Muscle of leg (tissue), 16 donors: ENCODE measurements at places on chromosomes 6 and 20.
A peak's percentile ranks its signal among the peaks of the same experiment; 100 is the strongest.

DNA sequence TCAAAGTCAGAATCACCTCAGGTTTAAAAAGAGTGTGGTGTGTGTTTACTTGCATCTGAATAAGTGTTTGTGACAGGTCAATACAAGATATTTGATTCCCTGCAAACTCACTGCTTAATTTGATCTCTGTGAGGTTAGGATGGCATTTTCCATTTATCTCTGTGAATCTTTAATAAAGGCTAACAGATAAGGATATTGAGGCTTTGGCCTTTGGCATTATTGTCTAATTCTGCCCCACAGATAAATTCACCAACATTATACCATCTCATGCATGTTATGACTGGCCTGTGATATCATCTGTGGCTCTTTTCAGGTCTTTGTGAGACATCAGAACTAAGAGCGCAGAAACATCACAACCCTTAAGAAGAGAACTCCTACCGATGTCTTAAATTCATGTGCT lies 84.7 kb downstream of the TRMT6 start:
- no peak for DNase-seq

DNA sequence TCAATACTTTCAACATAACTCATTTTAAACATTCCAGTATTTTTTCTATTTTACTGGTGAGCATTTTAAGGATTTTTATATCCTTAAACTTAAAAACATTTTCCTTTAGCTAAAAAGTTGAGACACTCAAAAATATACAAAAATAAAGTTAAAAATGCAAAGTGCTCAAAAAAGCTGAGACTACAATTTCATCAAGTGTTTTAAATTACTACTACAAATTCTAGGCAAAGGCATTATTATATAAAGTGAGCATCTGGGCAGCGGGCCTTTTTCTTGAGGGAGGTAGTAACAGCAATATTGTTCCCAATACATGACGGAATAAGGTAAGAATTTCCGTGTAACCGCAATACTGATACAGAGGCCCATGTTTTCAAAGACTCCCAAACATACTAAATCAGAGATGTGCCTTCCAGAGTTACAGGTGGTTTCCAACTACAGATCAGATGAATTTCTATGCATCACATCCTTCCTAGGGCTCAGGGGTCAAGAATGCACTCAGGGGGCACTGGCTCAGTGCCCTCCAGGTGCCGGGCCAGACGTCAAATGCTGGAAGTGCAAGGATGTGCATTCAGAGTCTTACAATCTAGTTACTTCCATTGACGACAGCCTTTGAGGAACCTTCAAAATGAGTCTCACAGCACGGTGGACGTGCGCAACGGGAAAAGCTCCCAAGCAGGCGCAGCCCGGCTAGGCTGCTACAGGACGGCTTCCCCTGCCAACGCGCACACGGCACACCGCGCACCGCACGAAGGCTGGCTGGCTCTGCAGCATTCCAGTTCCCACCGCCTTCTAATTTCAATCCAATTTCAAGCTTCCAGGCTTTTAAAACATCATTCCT lies 1.7 kb downstream of the PHF10 start:
- peak; percentile 66 for DNase-seq

DNA sequence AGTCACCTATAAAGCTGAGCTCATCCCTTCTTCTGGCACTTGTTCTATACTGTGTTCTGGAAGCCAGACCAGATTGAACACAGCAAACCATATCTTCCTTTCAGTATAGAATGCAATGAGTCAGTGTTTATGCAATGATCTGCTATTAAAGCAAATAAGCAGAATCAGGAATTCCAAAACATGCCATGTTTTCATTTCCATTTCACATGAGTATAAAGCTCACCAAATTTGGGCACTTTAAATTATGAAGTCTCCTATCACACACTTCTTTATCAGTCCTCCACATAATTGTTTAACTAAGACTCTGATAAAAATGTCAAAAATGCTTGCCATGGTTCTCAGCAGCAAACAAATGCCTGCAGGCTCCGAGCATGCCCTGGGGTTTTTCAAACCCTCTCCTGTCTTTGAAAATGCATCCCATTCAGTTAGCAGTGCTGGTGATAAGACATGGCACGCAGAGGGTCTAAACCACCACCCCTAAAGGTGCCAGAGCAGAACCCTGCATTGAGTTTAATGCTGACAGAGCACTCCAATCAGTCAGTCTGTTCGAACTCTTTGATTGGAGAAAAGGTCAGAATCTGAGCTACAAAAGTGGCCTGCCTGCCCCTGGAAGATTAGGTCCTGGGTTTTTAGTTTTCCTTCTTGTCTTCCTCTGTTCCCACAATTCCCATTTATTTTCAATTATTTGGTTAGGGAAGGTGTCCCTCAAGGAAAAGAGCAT lies 234.1 kb downstream of the GMPR start:
- no peak for DNase-seq

GRCh38 chr6:112796712-112797111 lies 449.6 kb downstream of the RFPL4B start:
- no peak for DNase-seq

DNA sequence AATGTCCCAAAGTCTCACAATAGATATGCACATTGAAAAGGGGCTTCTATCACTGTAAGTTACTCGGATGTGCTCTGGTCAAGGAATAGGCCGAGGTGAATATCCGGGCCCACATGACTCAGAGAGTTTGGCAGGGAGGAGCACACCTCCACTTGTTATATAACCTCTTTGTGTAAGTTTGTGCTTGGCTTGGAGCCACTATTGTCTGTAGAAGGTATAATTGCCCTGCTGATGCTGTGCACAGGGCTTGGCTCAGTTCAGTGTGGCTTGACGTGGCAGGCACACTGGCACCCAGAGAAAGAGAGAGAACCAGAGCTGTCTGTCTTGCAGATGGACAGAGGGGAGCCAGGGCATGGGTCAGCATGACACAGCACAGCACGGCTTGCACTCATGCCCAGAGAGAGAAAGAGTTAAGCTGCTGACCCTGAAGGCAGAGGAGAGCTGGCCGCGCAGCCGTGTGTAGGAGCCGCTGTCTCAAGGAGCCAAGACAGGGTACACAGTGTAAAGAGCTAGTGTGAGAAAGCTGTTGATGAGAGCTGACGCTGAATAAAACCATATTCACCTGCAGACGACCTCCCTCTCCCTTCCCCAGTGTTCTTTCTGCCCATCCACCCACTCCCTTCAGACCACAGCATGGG lies 482.5 kb downstream of the C6orf118 start:
- DNase-seq = no peak

- no peak for DNase-seq
Observed at GRCh38 chr6:78345882-78346281, 521.5 kb upstream of the IRAK1BP1 start.

- no peak for DNase-seq
Observed at GRCh38 chr20:24880356-24880755, 68.7 kb upstream of the CST7 start.

GRCh38 chr6:12596731-12597130 lies 119.8 kb upstream of the PHACTR1 start:
- no peak for DNase-seq

- DNase-seq = peak; percentile 83
Observed at GRCh38 chr20:33685328-33686099, 671 bp downstream of the E2F1 start.

- no peak for DNase-seq
Observed at GRCh38 chr6:78854546-78854945, 12.8 kb upstream of the IRAK1BP1 start.

DNA sequence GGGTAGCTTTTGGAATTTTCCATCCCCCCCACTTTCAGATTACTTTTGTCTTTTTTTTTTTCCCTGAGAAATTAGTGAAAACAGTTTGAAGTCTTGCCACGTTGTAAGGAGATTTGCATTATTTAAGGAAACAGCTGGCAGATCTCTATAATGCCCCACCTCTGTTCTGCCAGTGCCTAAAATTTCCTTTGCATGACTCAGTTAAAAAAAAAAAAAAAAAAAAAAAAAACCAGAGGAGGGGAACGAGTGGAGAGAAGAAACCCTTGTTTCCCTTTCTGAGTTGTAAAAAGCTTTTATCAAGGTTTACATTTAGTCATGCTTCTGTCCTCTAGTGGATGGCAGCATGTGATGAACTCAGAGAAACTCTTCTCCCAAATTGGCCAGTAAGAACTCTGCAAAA lies 33.5 kb downstream of the CARMIL1 start:
- peak; percentile 37 for DNase-seq

DNA sequence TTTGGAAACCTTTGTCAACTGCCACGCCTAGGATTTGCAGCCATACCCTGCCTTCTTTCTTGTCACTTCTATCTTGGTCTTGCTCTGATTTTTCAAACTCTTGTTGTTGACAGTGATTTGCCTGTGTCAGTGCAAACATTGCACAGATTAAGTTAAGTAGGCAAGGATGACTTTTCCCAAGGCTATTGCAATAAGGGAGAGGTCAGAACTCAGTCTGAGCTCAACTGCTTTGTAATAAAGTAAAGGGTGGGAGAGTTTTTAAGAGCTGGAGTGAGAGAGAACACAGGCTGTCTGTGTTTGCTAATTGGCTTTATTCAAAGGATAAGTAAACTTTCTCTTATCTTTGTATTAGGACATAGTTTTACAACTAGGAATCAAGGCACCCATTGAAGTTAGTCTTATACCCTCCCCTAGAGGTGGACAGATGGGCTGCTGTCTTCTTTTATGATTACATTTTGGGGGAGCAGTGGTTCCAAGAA lies 448.6 kb downstream of the PHF3 start:
- DNase-seq = no peak

GRCh38 chr6:25548451-25548850 lies 103.6 kb upstream of the SCGN start:
- DNase-seq = no peak

GRCh38 chr20:40640667-40641066 lies 48.4 kb downstream of the MAFB start:
- DNase-seq = no peak

DNA sequence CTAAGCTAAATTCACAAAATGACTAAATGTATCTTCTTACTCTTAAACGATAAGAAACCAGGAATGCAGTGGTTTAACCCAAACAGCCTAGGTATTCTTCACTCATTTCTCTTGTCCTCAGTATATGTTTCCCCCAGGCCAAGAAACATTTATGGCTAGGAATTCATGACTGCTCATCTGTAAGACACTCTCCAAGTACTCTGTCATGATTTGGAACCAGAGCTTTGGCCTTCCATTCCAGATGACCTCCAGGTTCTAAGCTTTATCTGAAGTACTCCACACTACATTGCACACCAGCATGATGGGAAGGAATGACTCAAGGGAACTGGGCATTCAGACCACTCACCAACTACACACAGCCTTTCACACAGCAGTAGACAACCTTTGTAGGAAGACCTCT lies 29.3 kb downstream of the NT5E start:
- no peak for DNase-seq

GRCh38 chr6:744666-745353 lies 51.9 kb upstream of the EXOC2 start:
- no peak for DNase-seq

DNA sequence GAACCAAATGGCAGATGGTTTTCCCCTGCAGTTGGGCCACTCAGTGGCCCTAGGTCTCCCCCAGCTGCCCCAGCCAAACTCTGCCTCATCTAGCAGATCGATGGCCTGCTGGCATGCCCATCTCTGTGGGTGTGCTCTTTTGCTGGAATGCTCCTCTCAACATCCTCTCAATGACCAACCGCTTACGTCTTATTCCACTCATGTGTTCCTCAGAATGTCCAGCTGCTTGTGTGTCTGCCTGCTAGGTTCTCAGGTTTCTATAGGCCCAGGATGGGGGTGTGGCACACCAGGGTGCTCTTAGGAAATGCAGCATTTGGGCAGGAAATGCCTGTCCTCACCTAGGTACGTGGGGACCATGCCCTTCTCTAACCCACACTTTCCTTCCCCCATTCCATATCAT lies 509.9 kb upstream of the SYNCRIP start:
- DNase-seq = no peak

GRCh38 chr20:8749986-8750385 lies 318.9 kb upstream of the PLCB4 start:
- no peak for DNase-seq

DNA sequence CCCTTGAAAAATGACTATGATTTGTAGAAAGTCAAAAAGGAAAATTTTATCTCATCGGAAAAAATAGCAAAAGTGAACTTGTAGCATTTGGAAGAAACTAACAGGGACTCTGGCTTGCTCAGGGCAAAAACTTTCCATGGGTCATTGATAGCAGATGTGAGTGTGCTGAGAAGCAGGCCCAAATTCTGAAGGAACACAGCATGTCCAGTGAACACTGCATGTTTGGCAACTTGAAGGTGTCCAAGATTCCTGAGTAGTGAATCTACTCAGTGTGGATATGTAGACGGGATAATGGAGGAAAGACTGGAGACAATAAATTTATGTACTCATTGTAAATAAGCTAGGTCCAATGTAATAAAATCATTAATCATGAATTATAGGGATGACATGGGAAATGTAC lies 8.2 kb downstream of the SLC17A2 start:
- peak; percentile 56 for DNase-seq
